CD4-positive, alpha-beta T cell treated with Interleukin-21 for 1 hour (primary cell): ENCODE measurements at places on chromosomes 16 and 17.

DNA sequence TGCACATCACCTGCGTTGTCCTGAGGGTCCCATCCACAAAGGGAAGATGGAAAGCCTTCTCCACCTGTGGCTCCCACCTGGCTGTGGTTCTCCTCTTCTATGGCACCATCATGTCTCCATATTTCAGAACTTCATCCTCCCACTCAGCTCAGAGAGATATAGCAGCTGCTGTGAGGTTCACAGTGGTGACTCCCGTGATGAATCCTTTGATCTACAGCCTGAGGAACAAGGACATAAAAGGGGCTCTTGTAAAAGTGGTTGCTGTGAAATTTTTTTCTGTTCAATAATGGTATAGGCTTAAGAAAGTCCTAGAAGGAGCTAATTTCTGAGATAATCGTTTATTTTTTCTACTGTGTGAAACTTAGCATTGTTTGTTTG, 18.7 kb downstream of the ZNF200 start:
- peak; percentile 28 for DNase-seq

- DNase-seq = no peak
These were observed 66.7 kb downstream of the RPGRIP1L start for GRCh38 chr16:53636978-53637377.

GRCh38 chr16:51500306-51500705, 349.2 kb upstream of the SALL1 start:
- DNase-seq = no peak

- DNase-seq = peak; percentile 86
These were observed 3.4 kb downstream of the NOD2 start for GRCh38 chr16:50696575-50697420.

DNA sequence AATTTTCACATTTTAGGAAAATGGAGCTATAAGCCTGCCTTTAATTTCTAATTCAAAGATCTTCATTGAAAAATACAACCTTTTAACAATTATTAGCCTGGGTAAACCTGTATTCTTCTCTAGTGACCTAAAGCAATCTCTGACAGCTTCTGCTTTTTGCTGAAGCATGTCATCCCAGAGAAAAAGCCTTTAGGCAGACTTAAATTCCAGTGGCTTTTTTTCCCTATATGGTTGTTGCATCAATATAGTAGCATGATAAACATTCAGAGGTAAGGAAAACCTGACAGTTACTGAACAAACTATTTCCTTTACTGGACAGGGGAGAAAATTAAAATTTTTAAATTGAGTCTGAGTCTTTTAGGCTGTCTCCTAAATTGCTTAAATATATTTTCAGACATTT, 7.8 kb upstream of the EVI2A start:
- DNase-seq = no peak

GRCh38 chr17:17738901-17739300, 57.6 kb downstream of the RAI1 start:
- DNase-seq = no peak

DNA sequence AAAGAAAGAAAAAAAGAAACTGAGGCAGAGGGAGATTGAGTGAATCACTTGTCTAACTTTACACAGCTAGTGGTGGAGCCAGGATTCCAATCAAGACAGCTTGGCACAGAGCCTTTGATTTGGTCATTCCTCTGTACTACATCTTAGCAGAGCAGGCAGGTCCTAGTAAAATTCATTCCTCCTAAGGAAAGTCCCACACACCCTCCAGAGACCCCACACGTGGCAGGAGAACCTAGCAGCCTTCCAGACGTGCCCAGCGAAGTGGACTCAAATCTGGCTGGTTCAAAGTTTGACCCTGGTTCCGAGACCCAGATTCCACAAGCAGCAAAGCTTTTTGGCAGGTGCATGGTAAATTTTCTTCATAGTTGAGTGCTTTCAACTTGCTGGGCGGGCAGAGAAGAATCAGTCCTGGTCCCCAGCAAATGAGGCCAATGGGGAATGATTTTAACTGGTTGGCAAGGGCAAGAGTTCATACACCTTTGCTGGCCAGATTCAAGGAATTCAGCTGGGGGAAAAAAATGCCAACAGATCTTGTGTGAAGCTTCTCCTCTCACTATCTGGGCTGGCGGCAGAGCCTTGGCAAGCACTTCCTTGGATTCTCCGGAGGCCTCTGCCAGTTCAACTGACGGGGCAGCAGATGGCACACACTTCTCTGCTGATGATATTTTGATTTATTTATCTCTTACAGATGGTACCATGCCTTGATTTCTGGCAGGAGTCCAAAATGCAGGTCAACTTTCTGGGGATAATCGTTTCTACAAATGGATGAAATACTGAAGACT, 82.4 kb downstream of the GSG1L start:
- no peak for DNase-seq

- no peak for DNase-seq
These were observed 6.2 kb downstream of the KRTAP4-6 start for GRCh38 chr17:41133880-41134735.

DNA sequence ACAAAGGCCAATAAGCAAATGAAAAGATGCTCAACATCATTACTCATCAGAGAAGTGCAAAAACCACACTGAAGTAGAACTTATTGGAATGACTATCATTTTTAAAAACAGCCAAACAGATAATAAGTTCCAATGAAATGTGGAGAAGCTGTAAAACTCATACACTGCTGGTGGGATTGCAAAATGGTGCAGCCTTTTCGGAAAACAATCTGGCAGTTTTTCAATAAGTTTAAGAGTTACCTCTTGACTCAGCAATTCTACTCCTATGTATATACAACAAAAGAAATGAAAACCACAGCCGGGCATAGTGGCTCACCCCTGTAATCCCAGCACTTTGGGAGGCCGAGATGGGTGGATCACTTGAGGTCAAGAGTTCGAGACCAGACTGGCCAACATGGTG, 49.3 kb downstream of the AKAP10 start:
- DNase-seq = no peak

DNA sequence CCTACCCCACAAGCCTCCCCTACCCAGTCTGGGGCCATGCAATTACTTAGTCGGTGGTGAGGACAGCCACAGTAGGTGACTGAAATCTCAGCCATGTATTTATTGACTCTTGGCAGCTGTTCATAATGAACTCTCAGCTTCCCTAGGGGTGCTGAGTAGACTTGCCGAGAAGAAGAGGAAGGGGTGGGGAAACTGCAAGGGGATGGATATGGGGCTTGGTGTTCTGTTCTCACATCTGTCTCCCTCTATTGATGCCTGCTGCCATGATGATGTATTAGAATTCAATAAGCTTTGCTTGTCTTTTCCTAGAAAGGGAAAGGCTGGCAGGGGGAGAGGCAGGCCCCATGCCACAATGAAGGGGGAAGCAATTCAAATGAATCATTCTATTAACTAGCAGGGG, 112.9 kb downstream of the GP2 start:
- no peak for DNase-seq

GRCh38 chr16:84608282-84608681, 9.6 kb downstream of the COTL1 start:
- peak; percentile 67 for DNase-seq

- DNase-seq = peak; percentile 87
These were observed 44.9 kb downstream of the OTOA start for GRCh38 chr16:21708533-21709115.

GRCh38 chr16:85445064-85445778, 167.9 kb upstream of the GSE1 start:
- no peak for DNase-seq

DNA sequence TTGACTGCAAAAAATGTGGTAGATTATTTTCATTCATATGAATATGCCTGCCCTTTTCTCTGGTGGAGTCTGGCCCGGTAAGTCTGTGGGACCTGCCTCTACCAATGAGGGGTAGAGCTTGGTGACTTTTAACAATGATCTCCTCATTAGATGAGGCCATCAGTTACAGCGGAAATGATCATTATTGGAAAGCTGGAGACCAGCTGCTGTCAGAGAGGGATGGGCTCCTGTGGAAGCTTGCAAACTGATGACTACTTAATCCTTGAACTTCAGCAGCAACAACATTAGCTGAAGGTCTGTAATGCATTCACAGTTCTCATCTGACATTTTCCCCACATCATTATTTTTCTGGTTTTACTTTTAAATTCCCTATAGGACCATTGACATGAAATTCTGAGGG, 194.1 kb downstream of the CDH13 start:
- DNase-seq = no peak

GRCh38 chr16:85616607-85617321, 3.6 kb downstream of the GSE1 start:
- no peak for DNase-seq

- no peak for DNase-seq
These were observed 889.8 kb downstream of the CDH8 start for GRCh38 chr16:61146429-61146828.

GRCh38 chr16:80265624-80266306, 275.0 kb upstream of the DYNLRB2 start:
- no peak for DNase-seq

GRCh38 chr16:645852-646678, 3.1 kb upstream of the WDR90 start:
- no peak for DNase-seq

- no peak for DNase-seq
These were observed 37.2 kb upstream of the NUFIP2 start for GRCh38 chr17:29331075-29331707.

GRCh38 chr16:83606486-83607030, 201.2 kb upstream of the HSBP1 start:
- no peak for DNase-seq
